ENCODE measurements at places on chromosomes 12 and 14. TPM values are rescaled to one million over a fixed set of nuclear protein-coding genes. Genes with fewer than 3 reads are reported as not detected.

- no peaks in the 10 kb centered on the region for H3K27me3 ChIP-seq
- no peak overlapping the region for H3K27ac ChIP-seq
- H3K4me1 ChIP-seq = no peaks in the 10 kb centered on the region
- H3K36me3 ChIP-seq = no peaks in the 10 kb centered on the region
- no peak overlapping the region for H3K4me3 ChIP-seq
Observed at GRCh38 chr12:44774815-44775411, 101.2 kb downstream of the NELL2 start.

The KRT72 gene
- not detected for total RNA-seq

- peaks cover 3% of the 10 kb centered on the region for H3K36me3 ChIP-seq
- DNase-seq = no peak
- H3K4me3 ChIP-seq = no peak overlapping the region
Observed at GRCh38 chr14:75886636-75887348, 95.0 kb downstream of the TGFB3 start.

The P2RX2 gene
- total RNA-seq = not detected

DNA sequence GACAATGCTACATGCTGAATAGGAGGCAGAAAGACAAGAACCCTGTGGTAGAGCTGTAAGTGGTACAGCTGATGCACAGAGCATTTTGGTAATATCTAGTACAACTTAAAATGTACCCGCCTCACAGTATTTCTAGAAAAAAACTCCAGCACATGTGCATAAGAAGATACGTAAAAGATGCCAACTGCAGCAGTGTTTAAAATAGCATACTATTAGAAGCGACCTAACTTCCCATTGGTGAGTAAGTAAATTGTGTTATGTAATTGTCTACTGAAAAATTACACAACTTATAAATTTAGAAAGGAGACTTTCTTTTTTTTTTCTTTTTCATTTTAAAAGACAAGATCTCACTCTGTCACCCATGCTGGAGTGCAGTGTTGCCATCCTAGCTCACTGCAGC, 114.3 kb upstream of the CAND1 start:
- no peaks in the 10 kb centered on the region for H3K27me3 ChIP-seq
- no peaks in the 10 kb centered on the region for H3K4me1 ChIP-seq
- no peak overlapping the region for H3K27ac ChIP-seq
- H3K4me3 ChIP-seq = no peak overlapping the region
- no peak for DNase-seq

The BIN2 gene
- not detected for total RNA-seq

- H3K4me3 ChIP-seq = no peak overlapping the region
- H3K4me1 ChIP-seq = no peaks in the 10 kb centered on the region
- peak; percentile 27 for DNase-seq
- H3K27me3 ChIP-seq = peaks cover 51% of the 10 kb centered on the region
- no peak overlapping the region for H3K27ac ChIP-seq
Observed at GRCh38 chr14:103281496-103282231, 52.4 kb upstream of the EIF5 start.

The UNC79 gene
- not detected for total RNA-seq

DNA sequence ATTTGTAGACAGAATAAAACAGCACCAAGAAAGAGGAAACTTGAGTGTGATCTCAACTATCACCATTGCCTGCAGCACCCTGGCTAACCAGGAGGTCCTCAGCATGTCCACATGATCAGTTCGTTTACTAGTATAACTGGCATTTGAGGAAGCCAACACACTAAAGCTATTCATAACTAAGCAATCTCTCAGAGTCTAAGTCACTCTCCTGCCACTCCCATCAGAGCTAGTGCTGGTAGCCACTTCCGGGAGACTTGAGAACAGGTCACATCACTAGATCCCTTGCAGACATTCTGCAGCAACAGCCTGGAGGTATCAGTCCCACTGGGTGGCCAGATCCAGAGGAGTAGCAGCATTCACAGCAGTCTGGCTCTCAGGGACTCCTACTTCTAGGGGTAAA, 352.9 kb upstream of the OR4E1 start:
- DNase-seq = no peak
- H3K36me3 ChIP-seq = no peaks in the 10 kb centered on the region
- H3K27ac ChIP-seq = no peak overlapping the region
- peaks cover 31% of the 10 kb centered on the region for H3K27me3 ChIP-seq

DNA sequence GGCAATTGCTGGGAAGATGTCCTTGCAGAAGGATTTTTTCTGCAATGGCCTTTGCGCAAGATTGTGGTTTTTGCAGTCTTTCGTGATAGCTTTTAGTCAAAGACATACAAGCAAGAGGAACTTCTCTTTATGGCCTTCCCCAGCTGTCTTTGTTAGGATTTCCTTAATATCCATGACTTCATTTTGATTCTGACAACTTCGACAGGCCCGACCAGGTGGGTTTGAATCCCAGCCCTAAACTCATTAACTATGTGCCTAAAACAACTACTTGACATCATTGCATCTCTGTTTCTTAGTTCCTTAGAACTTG, 13.3 kb upstream of the VRK1 start:
- H3K36me3 ChIP-seq = no peaks in the 10 kb centered on the region
- no peaks in the 10 kb centered on the region for H3K4me1 ChIP-seq
- H3K27ac ChIP-seq = no peak overlapping the region
- no peak overlapping the region for H3K4me3 ChIP-seq

DNA sequence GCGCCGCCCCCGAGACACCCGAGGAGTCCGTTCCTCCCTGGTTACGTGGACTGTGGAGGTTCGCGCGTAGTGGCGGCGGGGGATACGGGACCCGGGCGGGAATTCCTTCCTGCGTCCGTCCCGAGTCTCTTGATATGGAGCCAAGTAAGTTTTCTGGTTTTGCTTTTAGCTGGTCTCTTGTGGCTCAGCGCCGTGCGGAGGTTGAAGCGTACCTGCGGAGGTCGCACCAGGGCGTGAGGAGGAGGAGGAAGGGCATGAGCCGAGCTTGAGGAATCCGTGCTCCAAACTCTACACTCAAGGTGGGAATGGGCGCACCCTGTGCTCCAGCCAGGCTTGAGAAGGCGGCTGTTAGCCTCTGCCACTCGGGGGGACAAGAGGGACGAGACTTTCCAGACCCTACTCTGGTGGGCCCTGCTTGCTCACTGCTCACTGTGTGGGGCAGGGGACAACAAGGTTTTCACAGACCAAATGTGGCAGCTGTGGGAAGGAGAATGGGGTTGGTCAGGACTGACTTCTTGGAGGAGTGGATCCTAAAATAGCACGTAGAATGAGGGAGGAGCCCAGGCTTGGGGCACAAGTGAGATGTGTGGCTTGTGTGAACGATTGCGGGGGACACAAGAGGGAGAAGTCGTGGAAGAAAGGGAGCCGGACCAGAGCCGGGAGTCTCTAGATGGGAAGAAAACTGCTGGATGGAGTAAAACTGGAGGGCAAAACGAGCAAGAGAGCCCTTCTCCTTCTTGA, 577 bp downstream of the ATG101 start:
- peak overlapping the region; percentile 69 for H3K4me3 ChIP-seq
- H3K27me3 ChIP-seq = no peaks in the 10 kb centered on the region
- DNase-seq = no peak
- peak overlapping the region; percentile 93 for H3K27ac ChIP-seq
- H3K36me3 ChIP-seq = peaks cover 10% of the 10 kb centered on the region

The PTHLH gene
- total RNA-seq = 1.1 TPM

The SLC35F4 gene
- total RNA-seq = not detected

The RASSF8 gene
- total RNA-seq = 59.3 TPM

The AQP2 gene
- not detected for total RNA-seq

GRCh38 chr12:26689281-26689841, 143.6 kb downstream of the ITPR2 start:
- H3K36me3 ChIP-seq = peaks cover 6% of the 10 kb centered on the region
- H3K27me3 ChIP-seq = no peaks in the 10 kb centered on the region
- peak overlapping the region; percentile 85 for H3K27ac ChIP-seq
- DNase-seq = peak; percentile 32
- no peak overlapping the region for H3K4me3 ChIP-seq

GRCh38 chr12:53006810-53007309, 604 bp downstream of the EIF4B start:
- peak; percentile 67 for DNase-seq
- H3K4me1 ChIP-seq = peaks cover 36% of the 10 kb centered on the region
- no peaks in the 10 kb centered on the region for H3K36me3 ChIP-seq
- peak overlapping the region; percentile 72 for H3K27ac ChIP-seq

GRCh38 chr12:111993292-111994150, 19.4 kb downstream of the TMEM116 start:
- H3K36me3 ChIP-seq = no peaks in the 10 kb centered on the region
- no peaks in the 10 kb centered on the region for H3K27me3 ChIP-seq
- H3K4me1 ChIP-seq = no peaks in the 10 kb centered on the region
- no peak overlapping the region for H3K27ac ChIP-seq

GRCh38 chr12:84412226-84412625, 500.4 kb downstream of the SLC6A15 start:
- DNase-seq = no peak
- H3K4me3 ChIP-seq = no peak overlapping the region
- no peak overlapping the region for H3K27ac ChIP-seq

The TCL1B gene
- total RNA-seq = not detected

GRCh38 chr14:68609012-68609411, 183.9 kb downstream of the ZFP36L1 start:
- H3K4me1 ChIP-seq = no peaks in the 10 kb centered on the region
- no peaks in the 10 kb centered on the region for H3K27me3 ChIP-seq
- no peak for DNase-seq
- H3K4me3 ChIP-seq = no peak overlapping the region
- H3K36me3 ChIP-seq = no peaks in the 10 kb centered on the region
- no peak overlapping the region for H3K27ac ChIP-seq

The ALDH2 gene
- total RNA-seq = 71.4 TPM

DNA sequence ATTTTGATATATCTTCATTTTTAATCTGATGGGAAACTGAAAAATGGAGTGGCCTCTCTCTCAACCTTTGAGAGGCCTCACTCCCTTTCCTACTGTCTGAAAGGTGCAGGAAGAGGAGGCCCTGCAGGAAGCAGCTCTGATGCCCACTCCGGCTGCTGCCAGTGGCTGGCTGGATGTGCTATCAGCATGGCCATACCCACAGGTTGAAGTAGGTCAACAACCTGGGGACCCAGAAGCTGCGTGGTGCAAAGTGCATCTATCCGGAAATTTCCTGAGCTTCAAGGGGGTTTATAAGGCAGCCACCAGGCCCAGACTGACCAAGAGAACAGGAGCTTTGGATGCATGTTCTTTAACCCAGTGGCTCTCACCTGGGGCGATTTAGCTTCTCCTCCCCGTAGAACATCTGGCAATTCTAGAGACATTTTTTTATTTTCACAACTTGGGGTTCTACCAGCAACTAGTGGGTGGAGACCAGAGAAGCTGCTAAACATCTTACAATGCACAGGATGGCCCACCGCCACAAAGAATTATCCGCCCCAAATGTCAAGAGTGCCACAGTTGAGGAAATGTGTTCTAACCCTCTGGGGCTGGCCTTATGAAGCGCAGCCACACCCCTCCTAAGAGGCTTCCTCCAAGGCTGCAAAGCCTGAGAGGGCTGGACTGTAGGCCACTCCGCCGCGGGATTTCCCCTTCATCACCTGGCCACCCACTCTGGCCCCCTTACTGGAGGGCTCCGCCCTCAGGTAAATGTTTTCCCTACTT, 8.2 kb upstream of the BATF start:
- no peak overlapping the region for H3K27ac ChIP-seq
- H3K27me3 ChIP-seq = no peaks in the 10 kb centered on the region
- H3K4me1 ChIP-seq = no peaks in the 10 kb centered on the region
- H3K4me3 ChIP-seq = no peak overlapping the region
- DNase-seq = no peak

The PPP1R1A gene
- total RNA-seq = not detected

GRCh38 chr14:75273272-75274049, 5.2 kb upstream of the FOS start:
- no peaks in the 10 kb centered on the region for H3K36me3 ChIP-seq
- no peak overlapping the region for H3K27ac ChIP-seq
- no peak for DNase-seq
- H3K4me1 ChIP-seq = peaks cover 8% of the 10 kb centered on the region
- H3K27me3 ChIP-seq = no peaks in the 10 kb centered on the region
- no peak overlapping the region for H3K4me3 ChIP-seq

The CLBA1 gene
- total RNA-seq = 5.3 TPM

The TCTN2 gene
- 11.2 TPM for total RNA-seq

DNA sequence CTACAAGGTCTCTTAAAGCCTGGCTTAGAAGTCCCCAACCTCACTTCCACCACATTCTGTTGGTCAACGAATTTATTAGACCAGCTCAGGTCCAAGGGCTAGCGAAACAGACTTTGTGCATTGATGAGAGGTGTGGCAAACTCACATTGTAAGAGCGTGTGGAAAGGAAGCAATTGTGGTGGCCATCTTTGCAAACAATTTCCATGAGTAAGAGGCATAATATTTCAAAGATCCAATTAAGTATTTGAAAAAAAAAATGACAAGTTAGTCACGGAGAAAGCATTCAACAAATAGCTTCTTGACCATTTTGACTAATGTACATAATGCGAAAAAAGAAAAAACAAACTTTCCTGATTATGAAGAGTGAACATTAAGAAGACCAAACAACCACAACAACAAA, 7.4 kb downstream of the NR1H4 start:
- H3K36me3 ChIP-seq = no peaks in the 10 kb centered on the region
- no peaks in the 10 kb centered on the region for H3K27me3 ChIP-seq
- H3K27ac ChIP-seq = no peak overlapping the region
- no peaks in the 10 kb centered on the region for H3K4me1 ChIP-seq

The RDH16 gene
- 0.09 TPM for total RNA-seq

The KRT85 gene
- not detected for total RNA-seq

DNA sequence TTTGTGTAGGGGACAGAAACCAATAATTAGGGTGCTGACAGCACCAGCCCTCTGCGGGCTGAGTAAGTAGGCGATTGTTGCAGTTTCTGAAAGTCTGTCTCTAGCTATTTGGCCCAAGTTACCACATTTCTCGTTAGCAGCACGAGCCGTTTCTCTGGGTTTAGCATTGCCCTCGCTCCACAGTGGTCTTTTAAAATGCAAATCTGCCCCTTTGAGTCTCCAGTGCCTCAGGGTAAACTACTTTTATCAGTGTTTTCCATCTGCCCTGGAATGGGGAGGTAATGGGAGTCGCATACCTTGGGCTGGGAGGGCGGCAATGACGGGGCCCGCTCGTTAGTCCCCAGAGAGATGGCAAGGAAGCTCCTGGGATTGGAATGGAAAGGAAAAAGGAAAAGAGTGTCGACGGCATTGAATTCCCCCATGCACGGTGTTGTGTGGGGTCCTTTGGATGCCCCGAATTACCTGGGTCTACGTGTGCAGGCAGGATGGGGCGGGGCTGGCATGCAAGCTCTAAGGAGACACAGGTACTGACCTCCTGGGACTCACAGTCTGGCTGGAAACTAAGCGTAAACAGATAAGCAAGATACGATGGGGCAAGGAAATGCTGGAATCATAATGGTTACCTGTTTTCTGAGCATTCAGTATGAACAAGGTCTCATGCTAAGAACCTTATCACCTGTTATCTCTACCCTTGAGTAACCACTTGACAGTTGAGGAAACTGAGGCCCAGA, 131.8 kb upstream of the MAP1LC3B2 start:
- H3K4me1 ChIP-seq = no peaks in the 10 kb centered on the region
- H3K36me3 ChIP-seq = no peaks in the 10 kb centered on the region
- no peak overlapping the region for H3K4me3 ChIP-seq
- H3K27ac ChIP-seq = no peak overlapping the region
- H3K27me3 ChIP-seq = no peaks in the 10 kb centered on the region

The NPFF gene
- total RNA-seq = not detected

- H3K27ac ChIP-seq = no peak overlapping the region
- H3K4me3 ChIP-seq = no peak overlapping the region
- no peaks in the 10 kb centered on the region for H3K36me3 ChIP-seq
- no peaks in the 10 kb centered on the region for H3K4me1 ChIP-seq
- DNase-seq = no peak
Observed at GRCh38 chr14:95677179-95677835, 8.9 kb upstream of the TCL1B start.

Data from endothelial cell of umbilical vein (primary cell).